ENCODE measurements at places on chromosomes 7 and 10.
A peak's percentile ranks its signal among the peaks of the same experiment; 100 is the strongest.

- no peak for DNase-seq
Observed at GRCh38 chr10:102581401-102581800, 62.9 kb upstream of the TRIM8 start.

GRCh38 chr10:124316326-124316725 lies 102.4 kb downstream of the OAT start:
- DNase-seq, result no peak

DNA sequence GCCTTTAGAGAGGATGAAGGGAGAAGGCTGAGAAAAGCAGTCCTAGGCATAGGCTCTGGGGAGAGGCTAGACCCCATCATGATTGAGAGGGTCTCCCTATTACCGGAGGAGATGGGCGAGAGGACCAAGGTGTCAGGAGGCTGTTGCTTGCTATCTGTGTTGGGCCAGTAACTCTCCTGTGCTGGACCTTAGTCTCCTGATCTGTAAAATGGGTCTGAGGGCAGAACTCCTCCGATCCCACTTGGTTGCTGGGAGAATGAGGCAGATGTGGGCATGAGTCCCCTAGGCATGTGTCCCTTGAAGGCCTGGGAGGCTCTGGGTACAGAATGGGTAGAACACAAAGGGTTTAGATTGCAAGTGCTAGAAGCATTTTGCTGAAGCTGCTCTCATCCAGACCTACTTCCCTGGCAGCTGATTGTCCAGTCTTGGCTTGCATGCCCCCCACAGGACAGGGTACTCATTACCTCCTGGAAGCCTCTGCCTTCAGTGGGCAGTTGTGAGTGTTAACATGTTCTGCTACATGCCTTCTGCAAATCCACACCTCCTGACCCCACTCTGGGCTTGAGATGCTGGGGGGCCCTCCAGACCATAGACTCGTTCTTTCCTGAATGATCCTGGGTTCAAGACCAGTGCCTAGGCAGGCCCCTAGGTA lies 4.4 kb downstream of the ZMIZ1 start:
- no peak for DNase-seq

GRCh38 chr10:96229568-96230030 lies 41.8 kb downstream of the BLNK start:
- peak; percentile 73 for DNase-seq

DNA sequence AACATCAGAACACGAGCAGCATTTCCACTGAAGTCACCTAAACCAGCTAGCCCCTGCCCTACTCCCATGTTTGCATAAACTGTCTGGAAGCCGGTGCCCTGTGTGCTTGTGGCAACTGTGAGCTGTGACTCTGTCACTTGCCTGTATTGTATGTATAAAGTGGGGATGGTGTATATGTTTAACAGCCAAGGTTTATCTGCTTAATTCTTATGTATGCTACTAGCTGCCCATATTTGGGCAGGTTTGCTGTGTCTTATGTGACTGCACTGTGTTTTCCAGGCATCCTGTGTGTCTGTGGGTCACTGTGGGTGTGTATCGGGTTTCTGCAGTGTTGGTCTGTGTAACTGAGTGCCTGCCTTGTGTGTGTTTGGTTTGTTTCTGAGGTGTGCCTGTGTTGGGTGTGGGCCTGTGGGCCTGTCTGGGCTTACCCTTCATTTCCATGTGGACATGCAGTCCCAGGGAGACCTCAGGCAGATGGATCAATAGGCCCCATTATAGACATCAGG lies 9.3 kb downstream of the LBX1 start:
- DNase-seq, result no peak

DNA sequence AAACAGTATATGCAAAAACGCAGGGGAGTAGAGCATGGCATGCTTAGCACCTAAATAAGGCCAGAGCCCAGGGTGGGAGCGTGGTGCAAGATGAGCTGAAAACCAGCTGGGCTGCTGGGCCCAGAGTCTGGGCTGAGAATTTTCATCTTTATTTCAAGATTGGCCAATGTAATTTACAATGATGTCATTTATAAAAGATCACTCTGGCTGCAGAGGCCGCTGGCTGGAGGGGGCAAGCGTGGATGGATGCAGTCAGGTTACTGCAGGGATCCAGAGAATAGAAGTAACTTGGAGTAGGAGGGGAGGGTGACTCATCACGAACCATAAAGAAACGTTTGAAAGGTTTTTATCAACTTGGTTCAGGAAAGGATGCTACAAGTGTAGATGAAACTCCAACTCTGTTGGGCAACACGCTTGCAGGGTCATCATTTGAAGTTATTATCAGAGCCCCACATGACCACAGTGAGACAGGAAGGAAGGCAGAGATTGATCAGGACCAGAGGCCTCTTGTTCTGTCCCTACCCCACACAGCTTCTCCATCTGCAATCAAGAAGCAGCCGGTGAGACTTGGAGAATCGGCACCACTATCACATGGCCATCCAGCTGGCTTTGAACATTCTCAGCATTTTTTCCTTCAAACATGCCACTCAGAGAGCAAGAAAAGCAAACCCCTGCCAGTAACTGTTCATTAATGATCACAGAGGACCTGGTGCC lies 49.2 kb downstream of the ODAD2 start:
- DNase-seq, result peak; percentile 59

DNA sequence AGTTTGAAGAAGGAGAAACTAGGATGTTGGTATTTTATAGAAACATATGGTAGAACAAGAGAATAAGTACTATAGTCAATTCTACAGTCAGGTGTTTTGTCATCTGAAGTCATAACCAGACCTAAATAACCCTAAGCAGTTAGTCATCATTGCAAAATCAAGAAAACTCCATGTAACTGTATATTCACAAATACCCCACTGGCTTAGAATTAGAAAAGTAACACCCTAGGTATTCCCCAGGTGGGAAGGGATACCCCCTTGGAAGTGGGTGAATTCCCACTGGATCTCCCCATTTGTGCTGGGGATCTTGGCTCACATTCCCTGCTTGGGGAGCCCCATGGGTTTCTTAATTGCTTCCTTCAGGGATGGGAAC lies 45.9 kb upstream of the ITGB8 start:
- DNase-seq, result no peak

DNA sequence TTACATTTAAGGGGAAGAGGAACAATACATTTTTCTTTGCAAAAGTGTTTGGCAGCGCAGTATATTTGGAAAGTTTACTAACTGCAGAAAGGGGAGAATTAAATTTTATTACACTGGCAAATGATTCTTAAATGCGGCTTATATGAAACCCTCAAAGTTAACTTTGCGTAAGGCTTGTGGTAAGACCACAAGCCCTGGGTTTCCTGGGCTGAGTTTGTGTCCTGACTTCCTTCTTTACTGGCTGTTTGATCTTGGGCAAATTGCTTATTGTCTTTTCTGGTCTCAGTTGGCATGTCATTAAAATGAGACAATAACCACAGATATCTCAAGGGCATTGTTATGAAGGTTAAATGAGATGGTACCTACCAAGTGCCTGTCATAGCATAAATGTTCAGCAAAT lies 106.8 kb downstream of the GLRX3 start:
- DNase-seq, result no peak

All from astrocyte of the hippocampus (primary cell).